ENCODE measurements at places on chromosomes 5 and 9.

DNA sequence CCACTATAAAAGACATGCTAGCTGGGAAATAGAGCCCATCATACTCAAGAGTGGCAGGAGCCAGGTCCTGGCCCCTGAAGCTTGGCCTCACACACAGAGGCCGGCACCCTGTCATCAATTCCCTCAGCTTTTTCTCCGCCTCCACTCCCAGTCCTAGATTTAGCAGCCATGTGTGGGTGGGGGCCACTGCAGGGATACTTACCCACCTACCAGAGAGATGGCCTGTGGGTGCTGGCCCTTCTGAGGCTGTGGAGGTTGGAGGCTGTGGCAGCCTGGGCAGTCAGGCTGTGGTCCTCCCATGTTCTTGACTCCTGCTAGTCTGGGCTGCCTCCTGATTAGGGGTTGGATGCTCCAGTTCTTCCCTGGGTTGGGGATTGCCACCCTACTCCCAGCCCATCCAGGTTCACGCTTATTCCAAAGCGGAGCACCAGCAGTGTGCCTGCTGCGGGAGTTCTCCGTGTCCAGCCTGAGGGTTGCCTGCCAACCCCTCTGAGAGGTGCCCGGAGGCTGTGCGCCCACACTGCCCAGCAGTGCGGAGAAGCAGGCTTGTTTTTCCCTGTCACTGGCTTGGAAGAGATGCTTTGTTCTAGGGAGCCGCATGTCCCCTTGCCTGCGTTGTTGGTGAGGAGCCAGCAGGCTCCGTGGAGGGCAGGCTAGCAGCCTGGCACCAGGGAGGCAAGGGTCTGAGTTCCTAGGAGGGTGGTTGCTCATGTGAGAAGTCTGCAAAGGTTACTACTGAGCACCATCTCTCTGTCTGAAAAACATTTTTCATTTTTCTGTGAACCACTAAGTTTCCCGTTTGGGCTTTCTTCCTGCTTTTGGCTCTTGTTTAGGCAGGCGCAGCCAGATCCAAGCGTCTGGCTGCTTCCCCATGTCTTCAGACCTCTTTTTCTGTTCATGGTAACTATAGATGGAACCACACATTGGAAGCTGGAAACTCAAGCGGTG lies 7.5 kb downstream of the SLC22A5 start:
- no peak for DNase-seq

DNA sequence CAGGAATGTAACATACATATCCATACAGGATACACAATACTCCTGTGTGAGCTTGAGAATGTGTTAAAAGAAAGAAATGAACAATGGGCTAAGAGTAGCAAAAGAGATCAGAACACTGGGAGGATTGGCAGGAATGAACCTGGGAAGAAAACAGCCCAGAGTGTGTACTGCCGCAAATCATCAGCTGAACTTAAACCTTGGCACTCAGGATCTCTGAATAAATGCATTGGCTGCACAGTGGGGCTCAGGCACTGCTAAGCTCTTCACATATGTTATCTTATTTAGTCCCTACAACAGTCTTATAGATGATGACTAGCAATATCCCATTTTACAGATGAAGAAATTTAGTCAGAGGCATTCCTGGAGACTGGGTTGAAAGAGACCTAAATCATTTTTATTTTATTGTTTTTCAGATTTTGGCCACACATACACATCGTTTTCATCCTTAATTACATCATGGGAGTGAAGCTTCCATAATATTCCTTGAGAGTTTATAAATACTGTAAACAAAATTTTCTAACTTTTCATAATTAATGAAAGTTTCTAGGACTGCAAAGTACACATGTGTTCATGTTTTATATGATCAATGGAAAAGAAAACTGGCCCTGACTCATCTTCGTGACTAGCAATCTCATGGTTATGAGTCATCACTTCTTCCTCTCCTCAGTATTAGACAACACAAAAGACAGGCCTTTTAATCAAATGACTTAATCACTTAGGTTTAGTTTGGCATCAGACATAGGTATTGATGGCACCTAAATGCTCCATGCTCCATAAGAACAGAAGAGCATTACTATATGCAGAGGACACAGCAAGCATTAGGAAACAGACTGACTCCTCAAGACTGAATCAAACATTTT lies 59.2 kb downstream of the CDH18 start:
- no peak for DNase-seq

GRCh38 chr9:18569941-18570630 lies 96.1 kb downstream of the ADAMTSL1 start:
- DNase-seq = no peak

DNA sequence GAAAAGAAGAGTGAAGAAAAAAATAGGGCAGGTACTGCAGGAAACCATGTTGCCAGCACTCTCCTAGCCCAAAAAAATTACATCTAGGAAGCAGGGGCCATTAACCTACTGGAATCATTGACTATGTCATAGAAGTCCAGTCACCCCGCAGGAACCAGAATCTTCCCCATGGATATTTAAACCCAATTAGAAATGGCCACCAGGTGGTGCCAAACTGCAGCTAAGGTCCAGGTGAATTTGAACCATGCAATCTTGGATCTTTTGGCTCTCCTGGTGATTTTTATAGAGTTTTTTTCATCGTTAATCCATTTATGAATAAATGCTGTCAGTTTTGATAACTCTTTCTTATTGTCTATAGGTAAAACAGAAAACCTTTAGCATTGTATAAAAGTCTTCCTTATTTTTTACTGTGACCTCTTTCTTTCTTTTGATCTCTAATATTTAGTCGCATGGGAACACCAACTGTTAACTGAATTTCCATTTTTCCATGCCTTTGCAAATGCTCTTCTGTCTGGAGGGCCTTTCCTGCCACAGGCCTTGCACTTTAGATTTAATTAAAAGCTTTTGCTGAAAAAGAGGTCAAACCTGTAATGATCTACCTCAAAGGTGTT lies 147.5 kb upstream of the FGF10 start:
- DNase-seq = no peak

DNA sequence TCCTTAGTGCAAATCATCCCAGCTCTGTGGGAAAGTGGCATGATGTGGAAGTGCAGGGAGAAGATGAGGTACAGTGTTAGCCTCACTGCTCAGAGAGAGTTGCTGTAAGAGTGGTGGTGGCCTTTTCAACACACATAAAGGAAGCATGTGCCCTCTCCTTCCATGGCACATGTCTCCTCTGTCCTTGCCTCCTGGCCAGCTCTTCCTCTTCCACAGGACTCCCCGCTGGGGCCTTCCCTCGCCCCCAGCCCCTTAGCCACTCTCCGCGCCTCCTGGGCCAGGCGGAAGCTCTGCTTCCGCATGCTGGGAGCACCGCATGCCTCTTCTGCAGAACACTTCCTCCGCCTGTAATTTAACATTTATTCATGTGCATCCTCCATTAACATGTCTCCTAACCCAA lies 4.8 kb upstream of the KCNMB1 start:
- no peak for DNase-seq

DNA sequence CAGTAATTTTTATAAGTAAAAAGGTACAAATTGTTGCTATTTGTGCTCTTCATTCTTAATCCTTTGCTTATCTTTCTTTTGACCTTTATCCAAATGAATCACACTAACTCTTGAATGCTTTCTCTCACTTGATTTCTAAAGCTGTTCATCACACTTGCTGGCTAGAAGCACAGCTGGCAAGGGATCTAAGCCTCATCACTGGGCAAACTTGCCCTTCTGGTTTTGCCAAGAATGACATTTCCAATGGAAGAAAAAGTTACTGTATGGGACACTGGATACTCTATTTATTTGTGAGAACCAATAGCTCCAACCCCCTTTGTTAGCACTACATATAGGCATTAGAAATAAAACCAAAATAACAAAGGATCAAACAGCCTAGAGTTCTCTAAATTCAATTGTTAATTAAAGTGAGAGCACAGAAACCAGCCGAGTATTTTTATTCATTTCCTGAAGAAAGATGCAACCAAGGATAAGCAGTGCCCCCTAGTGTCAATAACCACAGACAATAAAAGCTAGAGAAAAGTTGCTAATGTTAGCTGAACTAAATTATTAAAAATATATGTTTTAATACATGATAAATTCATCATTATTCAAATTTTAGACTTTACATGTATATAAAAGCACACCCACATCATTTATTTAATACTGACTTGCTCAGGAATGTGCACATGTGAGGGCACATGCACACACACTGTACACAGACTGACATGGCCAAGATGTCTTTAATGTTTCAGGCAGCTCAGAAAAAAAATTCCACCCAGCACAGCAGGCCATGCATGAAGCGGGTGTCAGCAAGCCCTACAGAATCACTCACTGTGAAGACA lies 59.8 kb upstream of the POU5F2 start:
- no peak for DNase-seq

DNA sequence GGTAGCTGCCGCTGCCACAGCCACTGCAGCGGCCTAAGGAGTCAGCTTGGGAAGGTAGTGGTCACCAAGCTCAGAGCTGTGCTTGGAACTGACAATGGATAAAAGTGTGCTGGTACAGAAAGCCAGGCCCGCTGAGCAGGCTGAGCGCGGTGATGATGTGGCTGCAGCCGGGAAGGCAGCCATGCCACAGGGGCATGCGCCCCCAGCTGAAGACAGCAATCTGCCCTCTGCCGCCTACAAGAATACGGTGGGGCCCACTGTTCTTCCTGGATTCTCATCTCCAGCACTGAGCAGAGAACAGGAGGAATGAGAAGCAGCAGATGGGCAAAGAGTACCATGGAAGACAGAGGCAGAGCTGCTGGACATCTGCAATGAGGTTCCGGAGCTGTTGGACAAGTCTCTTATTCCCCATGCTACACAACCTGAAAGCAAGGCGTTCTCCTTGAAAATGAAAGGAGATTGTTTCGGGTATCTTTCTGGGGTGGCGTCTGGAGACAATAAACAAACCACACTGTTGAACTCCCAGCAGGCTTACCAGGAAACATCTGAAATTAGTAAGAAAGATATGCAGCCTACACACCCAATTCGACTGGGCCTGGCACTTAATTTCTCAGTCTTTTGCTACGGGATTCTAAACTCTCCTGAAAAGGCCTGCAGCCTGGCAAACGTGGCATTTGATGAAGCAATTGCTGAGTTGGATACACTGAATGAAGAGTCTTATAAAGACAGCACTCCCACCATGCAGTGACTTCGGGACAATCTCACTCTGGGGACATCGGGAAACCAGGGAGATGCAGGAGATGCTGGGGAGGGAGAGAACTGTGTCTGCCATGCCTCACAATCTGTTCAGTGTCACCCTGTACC lies 22.8 kb upstream of the ANKRD18A start:
- DNase-seq = no peak

GRCh38 chr5:61082516-61083280 lies 79.6 kb downstream of the SMIM15 start:
- no peak for DNase-seq

All from activated T-helper 1 cell treated with anti-CD3 and anti-CD28 coated beads, Interleukin-12 subunit alpha, Interleukin-12 subunit beta, Interleukin-2, Interleukin-4 antibody, amounts not matched to agents 30 ng/mL and 10 ng/mL and 1 ng/mL, durations not matched to agents 14 hours and 24 hours and 36 hours (primary cell).